ENCODE measurements at places on chromosomes 5 and 9. TPM values are rescaled to one million over a fixed set of nuclear protein-coding genes. Genes with fewer than 3 reads are reported as not detected.

GRCh38 chr5:147177125-147177840 lies 57.5 kb upstream of the STK32A start:
- DNase-seq = no peak
- no peak overlapping the region for H3K27ac ChIP-seq
- no peaks in the 10 kb centered on the region for H3K36me3 ChIP-seq
- no peaks in the 10 kb centered on the region for H3K27me3 ChIP-seq
- no peaks in the 10 kb centered on the region for H3K4me1 ChIP-seq

Gene TBC1D9B
- 75.9 TPM for total RNA-seq

Gene CNTNAP3B
- not detected for total RNA-seq

Gene GPX8
- total RNA-seq = 229 TPM

GRCh38 chr9:98833090-98833956 lies 25.9 kb downstream of the GALNT12 start:
- H3K36me3 ChIP-seq = no peaks in the 10 kb centered on the region
- no peaks in the 10 kb centered on the region for H3K4me1 ChIP-seq
- DNase-seq = no peak
- H3K27ac ChIP-seq = no peak overlapping the region

- H3K27ac ChIP-seq = no peak overlapping the region
- no peaks in the 10 kb centered on the region for H3K27me3 ChIP-seq
- H3K36me3 ChIP-seq = no peaks in the 10 kb centered on the region
- no peaks in the 10 kb centered on the region for H3K4me1 ChIP-seq
- H3K4me3 ChIP-seq = no peak overlapping the region
Measured at GRCh38 chr5:15393146-15393545, 106.8 kb upstream of the FBXL7 start.

- no peaks in the 10 kb centered on the region for H3K36me3 ChIP-seq
- DNase-seq = no peak
- no peak overlapping the region for H3K4me3 ChIP-seq
- H3K27ac ChIP-seq = no peak overlapping the region
- peaks cover 13% of the 10 kb centered on the region for H3K4me1 ChIP-seq
Measured at GRCh38 chr5:116372931-116373597, 201.6 kb downstream of the SEMA6A start.

DNA sequence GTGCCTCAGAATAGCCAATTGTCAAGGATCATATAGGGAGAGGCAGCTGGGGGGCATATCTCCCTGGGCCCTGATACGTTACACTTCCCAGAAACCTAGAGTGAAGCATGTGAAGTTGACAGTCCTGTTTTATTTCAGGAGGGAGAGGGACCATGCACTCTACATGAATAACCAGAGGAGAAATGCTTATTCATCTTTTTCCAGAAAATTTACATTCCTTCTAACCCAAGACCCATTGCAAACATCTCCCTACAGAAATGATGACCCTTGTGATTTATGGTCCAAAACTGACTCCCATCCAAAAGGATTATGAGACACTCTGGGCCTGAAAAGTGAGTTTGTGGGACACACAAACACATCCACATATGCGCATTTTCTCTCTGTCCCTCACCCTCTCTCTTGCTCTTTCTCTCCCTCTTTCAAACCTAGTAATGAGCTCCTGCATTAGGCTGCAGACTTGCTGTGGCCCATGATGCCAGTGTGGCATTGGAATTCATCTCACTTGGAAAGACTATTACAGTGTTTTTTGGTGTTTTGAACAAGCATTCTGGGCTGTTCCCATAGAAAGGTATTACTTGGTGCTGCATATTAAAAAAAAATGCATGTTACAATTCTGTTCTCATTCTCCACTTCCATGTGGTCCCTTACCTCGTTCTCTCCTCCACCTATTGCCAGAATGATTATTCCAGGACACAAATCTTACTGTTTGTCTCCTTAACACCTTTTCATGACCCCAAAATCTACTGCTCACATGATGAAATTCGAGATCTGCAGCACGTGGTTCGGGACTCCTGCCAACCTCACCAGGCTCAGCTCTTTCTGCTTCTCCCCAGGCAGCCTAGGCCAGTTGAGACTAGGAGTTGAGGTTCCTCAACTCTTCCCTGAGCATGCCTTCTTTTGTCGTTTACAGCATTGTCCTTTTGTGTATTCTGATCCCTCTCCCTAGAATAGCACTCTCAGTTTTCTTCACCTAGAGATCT lies 451.3 kb upstream of the KLF4 start:
- no peaks in the 10 kb centered on the region for H3K4me1 ChIP-seq
- H3K36me3 ChIP-seq = no peaks in the 10 kb centered on the region
- DNase-seq = no peak
- peaks cover 3% of the 10 kb centered on the region for H3K27me3 ChIP-seq

DNA sequence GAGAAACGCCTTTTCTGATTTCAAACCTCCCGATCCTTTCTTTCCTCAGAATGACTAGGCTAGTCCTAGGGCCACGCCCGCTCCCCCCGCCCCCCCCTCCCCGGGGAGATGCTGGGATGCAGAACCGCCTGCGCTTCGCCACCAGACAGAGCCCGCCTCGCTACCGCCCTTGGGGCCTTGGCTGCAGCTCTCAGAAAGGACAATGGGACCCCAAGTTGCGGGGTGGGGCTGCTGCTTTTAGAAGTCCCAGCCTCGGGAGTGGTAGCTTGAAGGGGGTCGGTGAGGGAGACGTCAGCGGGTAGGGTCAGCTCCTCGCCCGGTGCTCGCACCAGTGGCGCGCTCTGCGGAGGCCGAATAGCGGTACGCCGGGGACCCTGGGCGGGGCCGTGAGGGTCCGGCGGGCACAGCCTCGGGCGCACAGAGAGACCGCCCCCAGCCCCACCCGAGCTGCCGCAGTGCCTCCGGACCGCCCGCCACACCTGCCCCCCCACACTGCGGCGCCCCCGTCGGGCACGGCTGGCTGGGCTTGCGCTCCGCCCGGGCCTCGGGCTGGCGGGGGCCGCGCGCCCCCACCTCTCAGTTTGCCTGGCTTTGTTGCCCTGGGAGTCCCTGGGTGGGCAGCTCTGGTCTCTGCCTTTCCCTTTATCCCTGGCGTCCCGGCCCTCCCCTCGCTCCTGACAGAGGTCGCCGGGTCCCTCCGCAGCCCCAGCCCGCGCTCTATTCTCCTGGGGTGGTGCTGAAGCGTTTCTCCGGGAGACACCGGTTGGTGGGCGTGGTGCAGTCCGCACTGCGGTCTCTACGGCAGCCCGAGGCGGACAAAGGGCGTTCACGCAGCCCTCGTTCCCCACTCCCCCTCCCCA lies 1.2 kb downstream of the MAP1B start:
- peaks cover 1% of the 10 kb centered on the region for H3K27me3 ChIP-seq
- peak; percentile 55 for DNase-seq
- peak overlapping the region; percentile 87 for H3K27ac ChIP-seq
- peak overlapping the region; percentile 95 for H3K4me3 ChIP-seq
- H3K4me1 ChIP-seq = peaks cover 46% of the 10 kb centered on the region

Gene GFRA3
- not detected for total RNA-seq
